ENCODE measurements at places on chromosomes 16 and 17.

GRCh38 chr16:83110269-83110668, 483.5 kb downstream of the CDH13 start:
- no peak for DNase-seq

DNA sequence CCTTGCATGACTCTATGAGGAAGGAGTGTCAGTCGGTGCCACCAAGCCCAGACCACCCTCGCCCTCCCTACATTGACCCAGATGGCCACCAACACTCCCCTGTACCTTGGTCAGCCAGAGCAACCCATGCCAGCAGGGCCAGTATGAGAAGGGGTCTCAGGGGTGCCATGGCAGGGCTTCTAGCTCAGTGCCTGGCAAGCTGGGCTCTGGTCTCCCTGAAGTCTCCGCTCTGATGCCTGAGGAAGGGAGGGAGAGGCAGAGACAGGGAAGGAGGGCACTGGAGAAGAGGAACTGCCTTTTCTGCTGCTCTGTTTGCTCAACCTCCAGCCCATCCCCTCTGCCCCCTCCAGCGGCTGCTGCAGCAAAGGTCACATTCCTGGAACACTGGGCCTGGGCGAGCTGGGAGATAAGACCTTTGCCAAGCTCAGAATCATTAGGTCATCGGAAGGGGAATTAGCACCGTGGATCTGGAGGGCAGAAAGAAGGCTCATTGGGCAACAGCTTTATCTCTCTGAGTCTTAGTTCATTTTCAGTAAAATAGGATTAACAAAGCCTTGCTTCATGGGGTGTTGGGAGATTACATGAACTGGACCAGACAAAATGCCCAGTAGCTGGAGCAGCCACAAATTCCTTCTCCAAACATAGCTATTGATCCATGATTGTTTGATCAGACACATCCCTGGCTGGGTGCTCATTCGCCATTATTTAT, at the start of gene VTN:
Gene VTN, minus strand, starts transcription at position 273 of the 709 bp plus-strand sequence. Its CDS starts 104 bp downstream, at position 169.
- peak; percentile 27 for DNase-seq

DNA sequence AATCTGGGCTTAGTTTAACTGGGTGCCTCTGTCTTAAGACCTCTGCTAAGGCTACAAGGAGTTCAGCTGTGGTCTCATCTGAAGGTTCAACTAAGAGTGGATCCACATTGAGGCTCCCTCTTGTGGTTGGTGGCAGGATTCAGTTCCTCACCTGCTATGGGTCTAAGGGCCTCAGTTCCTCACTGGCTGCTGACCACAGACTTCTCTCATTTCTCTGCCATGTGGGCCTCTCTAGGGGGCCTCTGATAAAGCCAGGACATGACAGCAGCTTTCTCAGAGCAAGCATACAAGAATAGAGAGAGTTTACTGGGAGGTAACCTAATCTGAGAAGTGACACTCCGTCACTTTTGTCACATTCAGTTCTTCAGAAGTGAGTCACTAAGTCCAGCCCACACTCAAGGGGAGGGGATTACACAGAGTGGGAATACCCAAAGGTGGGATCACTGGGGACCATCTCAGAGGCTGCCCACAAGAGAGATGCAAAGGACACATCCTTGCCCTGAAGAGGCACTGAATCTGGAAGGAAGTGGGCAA, 19.2 kb upstream of the ABAT start:
- DNase-seq: peak; percentile 68

DNA sequence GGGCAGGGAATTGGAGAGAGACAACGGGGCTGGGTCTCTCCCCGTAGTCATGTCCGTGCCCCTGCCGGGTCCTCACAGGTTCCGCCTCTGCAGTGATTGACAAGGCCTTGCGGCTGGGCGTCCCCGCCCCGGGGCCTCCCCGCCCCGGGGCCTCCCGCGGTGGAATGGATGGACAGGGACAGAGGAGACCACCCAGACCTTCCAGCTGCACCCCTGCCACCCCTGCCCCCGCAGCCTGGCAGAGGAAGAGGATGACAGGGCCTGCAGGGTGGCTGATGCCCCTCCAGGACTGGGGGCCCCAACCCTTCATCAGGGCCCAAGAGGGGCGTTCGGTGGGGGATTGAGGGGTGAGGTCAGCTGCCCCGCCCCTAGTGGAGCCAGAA, 216.4 kb upstream of the CIBAR2 start:
- DNase-seq: peak; percentile 87

GRCh38 chr17:12398441-12399051, 267.1 kb upstream of the MYOCD start:
- no peak for DNase-seq

- no peak for DNase-seq
Observed at GRCh38 chr16:10598157-10598556, 17.8 kb upstream of the EMP2 start.

DNA sequence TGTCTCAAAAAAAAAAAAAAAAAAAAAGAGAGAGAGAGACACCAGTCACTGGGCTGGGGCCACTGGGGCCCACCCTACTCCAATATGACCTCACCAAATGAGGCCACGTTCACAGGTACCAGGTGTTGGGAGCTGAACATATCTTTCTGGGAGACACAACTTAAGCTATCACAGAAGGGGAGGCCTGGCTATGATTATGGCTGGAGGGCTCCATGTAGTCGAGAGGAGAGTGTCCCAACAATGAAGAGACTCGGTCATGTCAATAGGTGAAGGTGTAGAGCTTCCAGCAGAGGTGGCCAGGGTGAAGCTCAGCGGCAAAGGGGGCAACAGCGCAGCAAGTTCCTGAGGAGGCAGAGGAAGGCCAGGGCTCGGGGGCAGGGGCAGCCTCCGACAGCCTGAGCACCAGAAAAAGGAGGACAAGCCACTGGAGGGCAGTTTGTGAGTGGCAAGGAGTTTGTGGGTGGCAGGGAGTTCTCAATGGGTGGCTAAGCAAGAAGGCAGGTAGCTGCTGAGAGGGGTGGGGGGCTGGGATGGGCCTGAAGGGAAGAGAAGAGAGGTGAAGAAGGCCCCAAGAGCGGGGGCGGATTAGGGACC, 28.0 kb downstream of the ABCC3 start:
- no peak for DNase-seq

- DNase-seq: no peak
Observed at GRCh38 chr17:30396612-30397011, 17.9 kb downstream of the CPD start.

All from NCI-H69 (cell line).